Right lobe of liver (tissue), 6 donors: ENCODE measurements at places on chromosomes 7 and 10. TPM values are rescaled to one million over a fixed set of nuclear protein-coding genes. Genes with fewer than 3 reads are reported as not detected.

STAG3 gene
- total RNA-seq = 5.9 TPM

MYL10 gene
- total RNA-seq = not detected

TAS2R4 gene
- total RNA-seq = 0.65 TPM

EN2 gene
- not detected for total RNA-seq

KLF14 gene
- total RNA-seq = not detected

CNNM2 gene
- total RNA-seq = 7.6 TPM

STEAP2 gene
- 7.9 TPM for total RNA-seq

TMEM236 gene
- 0.20 TPM for total RNA-seq

DNA sequence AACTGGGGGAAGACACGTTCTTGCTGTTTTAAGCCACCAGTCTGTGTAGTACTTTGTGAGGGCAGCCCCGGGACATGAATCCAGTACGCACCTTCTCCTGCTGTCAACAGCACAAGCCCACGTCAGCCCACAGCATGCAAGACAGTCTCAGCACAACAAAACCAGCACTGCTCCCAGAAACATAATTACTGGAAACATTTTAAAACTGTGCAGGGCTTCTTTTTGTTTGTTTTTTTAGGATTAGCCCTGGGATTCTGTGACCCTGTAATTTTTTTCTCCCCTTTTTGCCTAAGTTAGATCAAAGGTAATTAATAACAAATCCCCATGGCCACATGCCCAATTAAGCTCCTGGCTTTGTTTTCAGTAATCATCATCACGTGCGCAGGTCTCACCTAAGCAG lies 87.5 kb downstream of the VOPP1 start:
- no peak overlapping the region for H3K4me3 ChIP-seq
- DNase-seq = no peak
- H3K4me1 ChIP-seq = no peaks in the 10 kb centered on the region
- peaks cover 9% of the 10 kb centered on the region for H3K36me3 ChIP-seq
- H3K27ac ChIP-seq = no peak overlapping the region

- H3K27ac ChIP-seq = no peak overlapping the region
- no peaks in the 10 kb centered on the region for H3K27me3 ChIP-seq
- no peak overlapping the region for H3K4me3 ChIP-seq
- H3K36me3 ChIP-seq = no peaks in the 10 kb centered on the region
These were observed 224.8 kb upstream of the KLF14 start for GRCh38 chr7:130958846-130959245.

DNA sequence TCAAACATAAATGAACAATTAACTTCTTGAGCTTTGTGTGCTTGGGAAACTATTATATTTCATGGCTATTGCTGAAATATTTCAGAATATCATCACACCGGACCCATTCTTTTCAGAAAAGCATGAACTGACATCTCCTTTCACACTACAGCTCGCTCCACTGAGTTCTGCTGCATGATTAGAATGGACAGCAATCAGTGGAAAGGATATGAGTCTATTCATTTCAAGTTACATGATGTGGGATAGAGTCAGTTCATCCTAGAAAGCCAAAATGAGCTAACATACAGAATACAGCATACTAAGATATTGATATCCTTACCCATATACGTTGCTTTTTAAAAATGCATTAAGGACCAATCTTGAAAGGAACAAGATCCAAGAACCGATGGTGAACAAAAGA lies 1.1 kb upstream of the FAM53B start:
- peaks cover 26% of the 10 kb centered on the region for H3K4me1 ChIP-seq
- peak overlapping the region; percentile 45 for H3K27ac ChIP-seq
- no peak overlapping the region for H3K4me3 ChIP-seq
- H3K36me3 ChIP-seq = no peaks in the 10 kb centered on the region

- no peaks in the 10 kb centered on the region for H3K4me1 ChIP-seq
- no peaks in the 10 kb centered on the region for H3K36me3 ChIP-seq
- no peak for DNase-seq
- no peak overlapping the region for H3K4me3 ChIP-seq
These were observed 307.9 kb downstream of the PARD3 start for GRCh38 chr10:34507217-34507616.

- no peak for DNase-seq
- no peaks in the 10 kb centered on the region for H3K36me3 ChIP-seq
- no peaks in the 10 kb centered on the region for H3K4me1 ChIP-seq
These were observed 101.4 kb upstream of the STEAP1B start for GRCh38 chr7:22601408-22601807.

DNA sequence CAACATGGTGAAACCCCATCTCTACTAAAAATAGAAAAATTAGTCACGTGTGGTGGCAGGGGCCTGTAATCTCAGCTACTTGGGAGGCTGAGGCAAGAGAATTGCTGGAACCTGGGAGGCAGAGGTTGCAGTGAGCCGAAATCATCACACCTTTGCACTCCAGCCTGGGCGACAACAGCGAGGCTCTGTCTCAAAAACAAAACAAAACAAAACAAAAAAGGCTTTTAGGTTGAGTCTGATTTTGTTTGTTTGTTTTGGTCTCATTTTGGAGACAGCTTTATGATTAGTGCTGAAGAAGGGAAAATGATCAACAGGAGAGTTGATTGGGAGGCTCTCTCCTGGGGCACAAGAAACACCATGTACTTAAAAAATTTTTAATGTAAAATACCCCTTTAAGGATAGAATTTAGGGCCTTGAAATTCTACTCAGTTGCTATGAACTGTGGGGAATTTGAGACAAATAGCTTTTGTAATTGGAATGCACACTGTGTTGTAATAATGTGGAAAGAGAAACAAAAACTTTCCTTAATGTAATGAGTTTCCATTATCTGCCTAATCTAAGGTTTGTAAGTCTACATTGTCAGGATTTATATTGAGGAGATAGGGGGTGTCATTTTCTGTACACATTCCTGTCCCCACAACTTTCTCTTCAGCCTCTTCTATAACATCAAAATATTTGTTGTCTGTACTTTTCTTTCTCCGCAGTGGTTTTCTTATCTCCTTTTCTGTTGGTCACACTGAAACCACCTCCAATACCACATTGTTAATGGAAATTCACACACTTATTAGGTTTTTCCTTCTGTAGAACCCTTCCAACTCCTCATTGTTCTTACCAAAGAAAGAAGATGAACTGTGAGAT lies 41.3 kb downstream of the ARID5B start:
- peak overlapping the region; percentile 84 for H3K27ac ChIP-seq
- H3K4me1 ChIP-seq = no peaks in the 10 kb centered on the region
- no peaks in the 10 kb centered on the region for H3K27me3 ChIP-seq
- DNase-seq = no peak

DNA sequence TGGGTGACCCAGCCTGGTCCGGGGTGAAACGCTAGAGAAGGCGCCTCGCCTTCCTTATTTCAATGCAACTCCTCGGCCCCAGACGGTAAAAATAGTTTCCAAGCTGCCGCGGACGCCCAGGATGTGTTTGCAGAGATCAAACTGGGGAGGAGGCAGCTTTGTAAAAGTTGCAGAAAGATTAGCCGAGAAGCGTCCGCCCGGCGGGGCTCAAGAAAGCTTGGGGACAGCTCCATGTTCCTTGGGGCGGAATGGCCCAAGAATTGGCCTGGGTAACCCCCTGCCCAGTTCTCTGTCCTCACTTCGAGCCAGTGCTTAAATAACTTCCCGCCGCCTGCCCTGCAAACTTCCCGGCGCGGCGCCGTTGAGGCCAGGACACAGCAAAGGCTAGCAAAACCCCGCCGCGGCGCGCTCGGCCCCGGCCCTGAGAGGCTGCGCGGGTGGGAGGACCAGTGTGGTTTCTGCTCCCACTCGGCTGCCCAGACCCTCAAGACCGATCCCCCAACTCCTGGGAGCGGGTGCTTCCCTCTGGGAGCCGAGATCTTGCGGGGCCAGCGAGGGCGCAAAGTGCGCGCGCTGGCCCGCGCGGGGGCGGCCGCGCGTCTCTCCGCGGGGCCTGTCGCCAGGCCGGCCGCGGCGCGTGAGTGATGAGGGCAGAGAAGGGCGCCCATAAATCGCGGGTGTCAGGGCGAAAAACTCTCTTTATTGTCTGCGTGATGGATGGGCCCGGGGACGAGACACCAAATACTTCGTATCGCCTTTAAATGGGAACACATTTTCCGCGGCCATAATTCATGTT lies 6.3 kb upstream of the ZNF503 start:
- H3K4me3 ChIP-seq = peak overlapping the region; percentile 55
- no peaks in the 10 kb centered on the region for H3K36me3 ChIP-seq
- no peaks in the 10 kb centered on the region for H3K27me3 ChIP-seq
- H3K4me1 ChIP-seq = no peaks in the 10 kb centered on the region
- H3K27ac ChIP-seq = peak overlapping the region; percentile 63
- no peak for DNase-seq

DNA sequence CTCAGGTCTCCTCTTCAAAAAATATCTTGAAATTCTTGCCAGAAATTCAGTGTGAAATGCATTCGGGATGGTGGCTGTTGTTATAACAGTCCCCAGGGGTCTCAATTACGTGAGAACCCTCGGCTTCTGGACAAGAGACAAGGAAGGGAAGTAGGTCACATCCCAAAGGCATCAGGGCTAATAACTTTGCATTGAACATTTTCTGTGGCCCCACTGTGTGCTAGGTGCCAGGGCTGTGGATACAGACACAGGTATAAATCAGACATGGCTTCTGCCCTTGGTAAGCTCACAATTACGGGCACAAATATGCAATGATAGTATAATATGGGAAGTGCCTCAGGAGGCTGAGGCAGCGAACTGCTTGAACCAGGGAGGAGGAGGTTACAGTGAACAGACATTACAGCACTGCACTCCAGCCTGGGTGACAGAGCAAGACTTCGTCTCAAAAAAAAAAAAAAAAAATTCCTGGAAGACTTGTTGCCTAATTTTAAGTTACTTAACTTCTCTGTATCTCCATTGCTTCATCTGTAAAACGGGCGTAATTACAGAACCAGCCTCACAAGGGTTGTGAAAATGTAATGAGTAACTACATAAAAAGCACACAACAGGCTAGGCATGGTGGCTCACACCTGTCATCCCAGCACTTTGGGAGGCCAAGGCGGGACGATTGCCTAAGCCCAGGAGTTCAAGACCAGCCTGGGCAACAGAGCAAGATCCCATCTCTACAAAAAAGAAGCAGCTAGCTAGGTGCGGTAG lies 2.5 kb upstream of the RHBDD2 start:
- H3K4me1 ChIP-seq = no peaks in the 10 kb centered on the region
- no peak overlapping the region for H3K4me3 ChIP-seq
- H3K36me3 ChIP-seq = peaks cover 3% of the 10 kb centered on the region
- H3K27me3 ChIP-seq = no peaks in the 10 kb centered on the region

DNA sequence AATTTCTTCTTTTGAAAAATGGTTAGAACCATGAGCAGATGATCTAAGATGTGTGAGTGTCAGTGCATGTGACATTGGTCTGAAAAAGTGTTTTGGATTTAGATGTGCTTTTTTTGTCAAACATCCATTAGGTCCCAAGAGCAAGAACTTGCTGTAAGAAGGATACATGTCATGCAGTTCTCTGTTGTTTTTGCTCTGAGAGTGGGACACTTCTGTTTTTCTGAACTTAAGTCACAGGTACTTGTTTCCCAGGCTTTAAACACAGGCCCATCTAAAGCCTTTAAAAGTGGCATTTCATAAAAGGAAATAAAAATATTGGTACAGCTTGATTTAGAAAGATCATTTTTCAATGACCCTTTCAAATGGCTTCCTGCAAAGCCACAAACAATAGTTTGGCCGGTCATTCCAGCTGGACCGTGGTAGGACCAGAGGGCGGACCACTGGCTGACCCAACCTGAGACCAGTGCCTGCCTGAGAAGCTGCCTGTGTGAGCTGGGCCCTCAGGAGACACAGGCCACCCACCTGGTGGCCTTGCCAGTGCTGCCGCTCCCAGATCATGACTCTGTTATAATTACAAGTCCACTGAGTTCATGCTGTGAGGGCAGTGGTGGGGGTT lies 92.7 kb downstream of the EEPD1 start:
- H3K4me3 ChIP-seq = no peak overlapping the region
- H3K27me3 ChIP-seq = no peaks in the 10 kb centered on the region
- no peak overlapping the region for H3K27ac ChIP-seq
- H3K36me3 ChIP-seq = no peaks in the 10 kb centered on the region
- DNase-seq = no peak

GRCh38 chr7:138542183-138542582 lies 82.1 kb downstream of the TRIM24 start:
- no peaks in the 10 kb centered on the region for H3K27me3 ChIP-seq
- H3K36me3 ChIP-seq = peaks cover 10% of the 10 kb centered on the region
- H3K4me3 ChIP-seq = no peak overlapping the region

DNA sequence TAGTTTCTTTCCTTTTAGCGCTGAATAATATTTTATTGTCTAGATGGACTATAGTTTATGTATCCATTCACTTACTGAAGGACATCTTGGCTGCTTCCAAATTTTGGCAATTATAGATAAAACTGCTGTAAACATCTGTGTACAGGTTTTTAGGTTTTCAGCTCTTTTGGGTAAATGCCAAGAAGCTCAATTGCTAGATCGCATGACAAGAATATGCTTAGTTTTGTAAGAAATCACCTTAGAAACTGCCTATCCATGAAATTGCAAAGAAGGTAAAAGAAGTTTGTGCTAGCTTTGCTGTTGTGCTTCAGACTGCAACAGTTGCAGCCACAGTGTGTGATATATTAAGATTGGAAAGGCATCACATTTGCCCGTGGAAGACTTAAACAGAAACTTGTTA lies 103.2 kb upstream of the TNS3 start:
- H3K4me1 ChIP-seq = no peaks in the 10 kb centered on the region
- H3K27me3 ChIP-seq = no peaks in the 10 kb centered on the region
- H3K27ac ChIP-seq = no peak overlapping the region
- no peaks in the 10 kb centered on the region for H3K36me3 ChIP-seq
- DNase-seq = no peak
- H3K4me3 ChIP-seq = no peak overlapping the region

DNA sequence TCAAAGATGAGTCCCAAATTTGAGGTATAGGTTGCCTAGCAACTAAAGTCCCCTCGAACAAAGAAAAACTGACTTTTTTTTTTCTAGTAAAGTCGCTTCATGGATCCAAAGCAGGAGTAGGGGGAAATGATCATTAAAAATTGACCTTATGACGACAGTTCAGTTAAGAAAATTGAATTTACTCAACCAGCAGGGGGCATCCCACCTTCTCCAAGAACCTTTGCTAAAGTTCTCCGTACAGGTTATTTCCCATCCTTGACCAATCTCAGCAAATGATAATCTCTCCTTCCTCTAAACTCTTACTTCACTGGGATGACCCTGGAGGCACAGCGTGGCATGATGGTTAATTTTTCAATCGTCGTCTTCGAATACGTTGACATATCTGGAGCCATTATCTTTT lies 228.3 kb downstream of the CALN1 start:
- no peak for DNase-seq
- H3K36me3 ChIP-seq = no peaks in the 10 kb centered on the region
- H3K27me3 ChIP-seq = no peaks in the 10 kb centered on the region

GRCh38 chr7:72007018-72007417 lies 405.1 kb downstream of the CALN1 start:
- no peaks in the 10 kb centered on the region for H3K27me3 ChIP-seq
- no peak for DNase-seq
- H3K36me3 ChIP-seq = no peaks in the 10 kb centered on the region
- H3K4me1 ChIP-seq = no peaks in the 10 kb centered on the region
- H3K4me3 ChIP-seq = no peak overlapping the region
- H3K27ac ChIP-seq = no peak overlapping the region
